Stimulated activated CD8-positive, alpha-beta memory T cell treated with anti-CD3 and anti-CD28 coated beads, Interleukin-4, amount 100 ng/mL, for 1 hour (primary cell): ENCODE measurements at places on chromosomes 6 and 20.

DNA sequence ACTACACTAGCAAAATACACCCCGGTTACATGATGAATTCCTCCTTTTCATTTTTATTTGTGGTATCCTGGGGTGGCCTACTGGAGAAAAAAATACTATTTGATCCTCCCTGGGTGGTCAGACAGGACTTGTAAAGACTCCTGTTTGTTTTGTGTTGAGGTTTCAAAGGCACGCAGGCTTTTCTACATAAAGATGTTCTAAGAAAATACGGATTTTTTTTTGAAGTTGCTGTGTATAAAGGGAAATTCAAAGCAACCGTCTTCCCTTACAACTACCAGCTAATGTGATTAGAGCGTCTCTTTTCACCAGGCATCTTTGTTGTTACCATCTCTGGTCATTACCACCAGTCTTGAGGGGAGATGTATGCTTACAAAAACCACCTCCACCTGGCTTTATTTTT, 187.1 kb downstream of the SOX4 start:
- no peak for DNase-seq

GRCh38 chr6:36769676-36770499, 69.4 kb downstream of the CPNE5 start:
- no peak for DNase-seq

GRCh38 chr6:36969988-36970891, 15.7 kb downstream of the PI16 start:
- DNase-seq = no peak

- DNase-seq = no peak
Measured at GRCh38 chr20:31759836-31760518, 20.9 kb downstream of the TPX2 start.

GRCh38 chr20:45402946-45403345, 5.1 kb upstream of the DBNDD2 start:
- no peak for DNase-seq
